ENCODE measurements at places on chromosomes 6 and 20. TPM values are rescaled to one million over a fixed set of nuclear protein-coding genes. Genes with fewer than 3 reads are reported as not detected.

TRIM27 gene
- total RNA-seq: 52.1 TPM

C6orf58 gene
- not detected for total RNA-seq

MEI4 gene
- total RNA-seq: not detected

EFCAB8 gene
- total RNA-seq: not detected

TRDN gene
- not detected for total RNA-seq

SLC44A4 gene
- 0.33 TPM for total RNA-seq

PLCG1 gene
- 70.7 TPM for total RNA-seq

SEMG1 gene
- total RNA-seq: not detected

GJA10 gene
- total RNA-seq: not detected

ZSCAN23 gene
- total RNA-seq: 0.10 TPM

PDE7B gene
- total RNA-seq: 36.8 TPM

RUNX2 gene
- not detected for total RNA-seq

HLA-DRB1 gene
- total RNA-seq: 0.39 TPM

BNIP5 gene
- not detected for total RNA-seq

NHLRC1 gene
- total RNA-seq: 2.9 TPM

SLC26A8 gene
- total RNA-seq: not detected

PAK5 gene
- total RNA-seq: not detected

SIRPD gene
- total RNA-seq: not detected

SSTR4 gene
- not detected for total RNA-seq

CDSN gene
- total RNA-seq: not detected

PSORS1C1 gene
- 2.1 TPM for total RNA-seq

GTSF1L gene
- total RNA-seq: not detected

ECT2L gene
- not detected for total RNA-seq

PAX1 gene
- total RNA-seq: not detected

HLA-G gene
- total RNA-seq: not detected

COL21A1 gene
- 0.13 TPM for total RNA-seq

ZSCAN31 gene
- total RNA-seq: 9.3 TPM

LRFN2 gene
- not detected for total RNA-seq

PPP1R10 gene
- 24.0 TPM for total RNA-seq

TNFRSF6B gene
- total RNA-seq: 328 TPM

PPP1R3G gene
- total RNA-seq: 0.33 TPM

OLIG3 gene
- not detected for total RNA-seq

SLC17A9 gene
- total RNA-seq: 13.1 TPM

CPNE1 gene
- 121 TPM for total RNA-seq

FNDC1 gene
- total RNA-seq: not detected

ADGB gene
- not detected for total RNA-seq

CLPSL2 gene
- total RNA-seq: not detected

C6orf15 gene
- total RNA-seq: not detected

RIPOR3 gene
- not detected for total RNA-seq

FAM184A gene
- total RNA-seq: 0.54 TPM

BTN1A1 gene
- total RNA-seq: not detected

EBF4 gene
- total RNA-seq: not detected

TP53RK gene
- 12.6 TPM for total RNA-seq

LINC00237 gene
- total RNA-seq: not detected

TSPYL4 gene
- 15.4 TPM for total RNA-seq

PNPLA1 gene
- total RNA-seq: not detected

LRRC1 gene
- total RNA-seq: 8.9 TPM

GMPR gene
- 33.0 TPM for total RNA-seq

GSTA4 gene
- 23.8 TPM for total RNA-seq
